ENCODE measurements at places on chromosomes 5 and 9.

GRCh38 chr5:3509290-3509689 lies 86.3 kb upstream of the IRX1 start:
- DNase-seq: no peak

GRCh38 chr9:7273575-7273974 lies 515.8 kb downstream of the KDM4C start:
- no peak for DNase-seq

GRCh38 chr5:178325311-178325678 lies 92.7 kb upstream of the PHYKPL start:
- no peak for DNase-seq

GRCh38 chr5:10123254-10123989 lies 126.3 kb downstream of the ATPSCKMT start:
- no peak for DNase-seq

DNA sequence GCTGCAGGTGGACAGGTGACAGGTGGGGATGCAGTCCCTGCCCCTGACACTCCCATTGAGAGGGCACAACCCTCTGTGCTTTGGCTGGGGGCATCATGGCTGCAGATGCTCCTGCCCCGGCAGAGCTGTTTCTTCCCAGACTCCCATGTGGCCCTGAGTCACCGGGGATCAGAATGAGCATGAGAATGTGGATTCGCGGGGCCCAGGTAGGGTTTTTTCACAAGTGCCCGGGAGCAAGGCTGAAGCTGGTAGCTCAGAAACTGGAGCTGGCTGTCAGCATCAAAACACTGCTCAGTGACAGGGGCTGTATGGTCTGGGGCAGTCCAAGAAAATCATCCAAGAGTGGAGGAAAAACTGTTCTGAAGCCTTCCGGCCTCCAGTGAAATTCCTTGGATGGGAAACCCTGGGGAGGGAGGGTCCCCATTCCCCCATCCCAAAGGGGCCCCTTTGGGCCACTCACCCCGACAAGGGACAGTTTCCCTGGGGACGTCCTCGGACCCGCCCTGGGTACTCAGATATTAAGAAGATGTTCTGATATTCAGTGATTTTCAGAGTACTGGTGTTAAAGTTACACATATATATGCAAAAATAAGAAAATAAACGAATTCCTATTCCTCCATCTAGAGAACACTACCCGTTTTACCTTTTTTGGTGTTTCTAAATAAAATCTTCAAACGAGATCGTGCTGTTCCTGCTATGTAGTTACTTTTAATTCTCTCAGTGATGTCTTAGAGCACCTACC lies 120.1 kb upstream of the LPCAT1 start:
- DNase-seq: no peak
